Heart left ventricle (tissue), 16 donors: ENCODE measurements at places on chromosomes 6 and 20. TPM values are rescaled to one million over a fixed set of nuclear protein-coding genes. Genes with fewer than 3 reads are reported as not detected.

DNA sequence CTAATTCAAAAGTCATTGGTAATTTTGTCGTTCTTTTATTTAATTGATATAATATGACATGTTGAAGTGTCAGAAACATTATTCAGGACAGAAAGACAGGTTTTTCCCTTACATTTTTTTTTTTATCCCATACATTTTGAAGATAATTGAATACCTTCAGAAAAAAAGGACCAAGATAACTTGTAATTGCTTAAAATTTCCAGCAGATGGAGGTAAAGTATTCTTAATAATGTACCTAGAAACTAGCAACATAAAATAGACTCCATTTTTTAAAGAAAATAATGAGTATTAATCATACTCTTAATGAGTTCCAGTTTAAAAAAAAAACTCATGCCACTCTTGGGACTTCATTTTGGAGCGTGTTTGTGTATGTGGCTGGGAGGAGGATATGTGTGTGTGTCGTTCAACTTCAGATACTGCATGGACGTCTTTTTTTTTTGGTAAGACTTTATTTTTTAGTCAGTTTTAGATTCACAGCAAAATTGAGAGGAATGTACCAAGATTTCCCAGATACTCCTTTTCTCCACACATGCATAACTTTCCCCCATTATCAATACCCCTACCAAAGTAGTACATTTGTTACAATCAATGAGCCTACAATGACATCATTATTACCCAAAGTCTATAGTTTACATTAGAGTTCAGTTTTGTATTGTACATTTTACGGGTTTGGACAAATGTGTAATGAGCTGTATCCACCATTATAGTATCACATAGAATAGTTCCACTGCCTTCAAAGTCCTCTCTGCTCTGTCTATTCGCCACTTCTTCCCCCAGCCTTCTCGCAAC lies 79.4 kb downstream of the ROS1 start:
- H3K27me3 ChIP-seq: no peaks in the 10 kb centered on the region
- no peak overlapping the region for H3K27ac ChIP-seq

The KCNK5 gene
- 0.45 TPM for total RNA-seq

- peak overlapping the region; percentile 75 for H3K4me3 ChIP-seq
- no peaks in the 10 kb centered on the region for H3K27me3 ChIP-seq
- H3K36me3 ChIP-seq: no peaks in the 10 kb centered on the region
Measured at GRCh38 chr6:41546866-41547798, 951 bp downstream of the FOXP4 start.

The COL11A2 gene
- 1.5 TPM for total RNA-seq

GRCh38 chr20:4247898-4248858 lies 232.8 kb upstream of the RNF24 start:
- H3K36me3 ChIP-seq: no peaks in the 10 kb centered on the region
- no peaks in the 10 kb centered on the region for H3K4me1 ChIP-seq
- peak; percentile 49 for DNase-seq
- H3K27me3 ChIP-seq: peaks cover 58% of the 10 kb centered on the region

GRCh38 chr6:41650120-41650519 lies 11.9 kb downstream of the MDFI start:
- no peaks in the 10 kb centered on the region for H3K27me3 ChIP-seq
- no peaks in the 10 kb centered on the region for H3K36me3 ChIP-seq
- H3K27ac ChIP-seq: no peak overlapping the region
- no peak overlapping the region for H3K4me3 ChIP-seq
- DNase-seq: no peak

DNA sequence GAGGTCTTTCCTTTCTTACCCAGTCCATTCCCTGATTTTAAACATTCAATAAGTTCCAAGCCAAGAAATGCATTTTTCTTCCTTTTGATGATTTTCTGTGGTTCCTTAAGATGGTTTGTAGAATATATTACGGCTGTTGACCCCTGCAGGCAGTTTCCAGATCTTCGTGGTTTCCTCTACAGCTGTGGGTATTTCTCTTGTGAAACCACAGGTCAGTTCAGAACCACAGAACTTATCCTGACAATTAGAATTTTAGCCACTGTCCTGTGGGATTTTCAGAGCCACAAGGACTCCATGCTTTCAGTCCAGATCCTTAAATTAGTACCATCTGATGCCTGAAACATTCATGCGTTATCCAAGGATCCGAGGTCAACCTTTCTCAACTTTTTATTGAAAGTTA lies 29.7 kb upstream of the EXOC2 start:
- no peak overlapping the region for H3K27ac ChIP-seq
- H3K4me1 ChIP-seq: no peaks in the 10 kb centered on the region
- DNase-seq: no peak
- no peaks in the 10 kb centered on the region for H3K36me3 ChIP-seq
- H3K27me3 ChIP-seq: no peaks in the 10 kb centered on the region

- H3K36me3 ChIP-seq: no peaks in the 10 kb centered on the region
- peaks cover 5% of the 10 kb centered on the region for H3K4me1 ChIP-seq
- no peak overlapping the region for H3K4me3 ChIP-seq
- no peaks in the 10 kb centered on the region for H3K27me3 ChIP-seq
- no peak for DNase-seq
Measured at GRCh38 chr6:3499603-3500002, 42.8 kb upstream of the SLC22A23 start.

GRCh38 chr20:45085867-45086266 lies 15.1 kb downstream of the KCNS1 start:
- no peaks in the 10 kb centered on the region for H3K4me1 ChIP-seq
- no peaks in the 10 kb centered on the region for H3K27me3 ChIP-seq
- DNase-seq: no peak
- H3K36me3 ChIP-seq: no peaks in the 10 kb centered on the region
- H3K27ac ChIP-seq: no peak overlapping the region

- peak within 1 kb of the TSS; percentile 66 for H3K4me3 ChIP-seq
- H3K36me3 ChIP-seq: no peaks in the 10 kb centered on the region
- peaks cover 6% of the 10 kb centered on the region for H3K4me1 ChIP-seq
- DNase-seq: peak; percentile 73
Measured at GRCh38 chr6:11043961-11044711, at the start of gene ELOVL2. ELOVL2 (minus strand) TSS chr6:11044305; CDS start chr6:11044230, 75 bp downstream.

The MARCKS gene
- total RNA-seq: 21.9 TPM

The PCNA gene
- 21.7 TPM for total RNA-seq

DNA sequence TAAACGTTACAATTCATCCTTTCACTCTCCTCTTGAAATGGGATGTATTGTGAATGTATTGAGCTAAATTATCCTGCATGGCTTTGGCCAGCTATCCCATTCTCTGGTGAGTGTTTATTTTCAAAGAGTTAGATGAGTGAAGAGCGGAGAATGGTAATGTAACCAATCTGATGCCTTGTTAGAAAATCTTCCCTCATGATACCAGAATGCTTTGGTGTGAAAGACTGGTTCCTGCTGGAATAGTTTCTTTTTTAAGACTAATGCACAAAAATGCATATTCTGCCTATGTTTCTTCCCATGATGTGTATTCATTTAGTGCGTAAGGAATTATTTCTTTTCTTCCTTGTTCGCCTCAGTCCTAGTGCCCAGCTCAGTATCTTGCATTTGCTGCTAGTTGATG lies 506.7 kb downstream of the PRKN start:
- no peaks in the 10 kb centered on the region for H3K4me1 ChIP-seq
- DNase-seq: no peak
- no peaks in the 10 kb centered on the region for H3K36me3 ChIP-seq

The PHACTR1 gene
- 148 TPM for total RNA-seq
